Activated naive CD8-positive, alpha-beta T cell treated with anti-CD3 and anti-CD28 coated beads for 36 hours (primary cell): ENCODE measurements at places on chromosomes 7 and 10. TPM values are rescaled to one million over a fixed set of nuclear protein-coding genes. Genes with fewer than 3 reads are reported as not detected.

The ANKRD7 gene
- 1.9 TPM for total RNA-seq

DNA sequence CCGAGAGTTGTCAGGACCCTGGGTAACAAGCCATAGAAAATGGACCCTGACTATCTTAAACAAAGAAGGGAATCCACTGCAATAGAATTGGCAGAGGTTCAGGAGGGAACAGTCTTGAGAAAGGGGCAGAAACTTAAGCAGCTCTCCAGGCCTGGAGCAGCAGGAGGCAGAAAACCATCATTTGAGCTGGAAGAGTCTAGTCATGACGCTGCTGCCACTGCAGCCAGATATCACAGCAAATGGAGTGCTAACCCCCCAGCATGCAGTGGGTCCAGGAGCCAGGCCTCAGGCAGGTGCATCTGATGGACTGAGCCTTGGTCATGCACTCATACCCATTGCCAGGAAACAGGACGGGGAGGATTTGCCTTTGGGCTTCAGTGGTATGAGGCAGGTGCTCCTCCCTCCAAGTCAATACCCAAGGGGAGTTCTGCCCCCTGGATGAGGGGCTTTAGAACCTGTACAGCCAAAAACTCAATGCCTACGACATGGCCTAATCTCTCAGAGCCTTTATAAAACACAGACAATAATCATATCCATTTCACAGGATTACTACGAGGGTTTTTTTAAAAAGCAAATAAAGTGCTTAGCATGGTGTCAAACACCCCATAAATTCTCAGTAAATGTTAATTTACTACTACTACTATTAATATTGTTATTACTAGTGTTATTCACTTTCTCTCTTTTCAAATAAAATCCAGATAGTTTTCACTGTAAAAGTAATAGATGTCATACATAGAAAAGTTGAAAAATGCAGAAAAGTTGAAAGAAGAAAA lies 30.7 kb downstream of the DUSP5 start:
- DNase-seq = no peak
- H3K4me1 ChIP-seq = peaks cover 54% of the 10 kb centered on the region
- peaks cover 7% of the 10 kb centered on the region for H3K27me3 ChIP-seq
- H3K36me3 ChIP-seq = no peaks in the 10 kb centered on the region

The NUTM2B gene
- total RNA-seq = 0.94 TPM

The HMX3 gene
- 0.24 TPM for total RNA-seq

DNA sequence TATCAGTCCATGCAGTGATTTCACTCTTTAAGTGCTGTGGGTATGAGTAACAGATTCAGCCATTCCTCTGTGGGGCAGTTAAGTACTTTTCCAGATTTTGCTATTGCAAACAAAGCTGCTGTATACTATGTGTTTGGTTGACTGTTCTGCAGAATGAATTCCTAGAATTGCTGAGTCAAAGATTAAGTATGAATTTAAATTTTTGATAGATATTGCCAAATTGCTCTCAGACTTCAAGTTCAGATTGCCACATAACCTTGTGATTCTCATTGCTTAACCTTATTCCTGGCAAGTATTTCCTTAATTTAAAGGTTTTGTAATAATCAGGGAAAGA lies 21.6 kb upstream of the SAR1A start:
- peaks cover 5% of the 10 kb centered on the region for H3K4me1 ChIP-seq
- peaks cover 2% of the 10 kb centered on the region for H3K36me3 ChIP-seq
- no peak overlapping the region for H3K27ac ChIP-seq

DNA sequence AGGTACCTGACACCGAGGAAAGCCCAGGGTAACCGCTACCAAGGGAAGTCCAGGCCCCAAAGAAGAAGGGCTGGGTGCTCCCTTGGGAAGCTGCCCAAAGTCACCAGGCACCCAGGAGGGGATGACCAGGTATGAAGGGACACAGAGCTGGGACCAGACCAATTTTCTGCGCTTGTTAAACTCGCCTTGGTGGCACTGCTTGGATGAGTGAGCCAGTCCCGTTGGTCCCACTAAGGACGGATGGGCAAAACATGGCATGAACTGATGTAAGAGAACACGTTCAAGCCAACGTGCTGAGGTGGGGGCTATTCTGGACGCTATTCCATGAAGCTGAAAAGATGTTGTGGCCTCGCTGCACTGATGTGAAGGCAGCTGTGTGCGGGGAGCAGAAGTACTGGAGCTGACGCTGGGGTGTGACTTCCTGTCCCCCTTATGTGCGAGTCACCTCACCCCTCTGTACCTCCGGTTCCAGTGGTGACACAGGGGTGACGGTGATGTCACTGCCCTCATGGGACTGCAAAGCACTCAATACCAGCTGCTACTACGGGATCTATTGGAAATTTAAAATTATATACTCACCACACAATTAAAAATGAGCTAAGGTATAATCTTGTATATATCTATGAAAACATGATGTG lies 73.6 kb downstream of the COBL start:
- no peaks in the 10 kb centered on the region for H3K27me3 ChIP-seq
- no peak overlapping the region for H3K4me3 ChIP-seq
- no peaks in the 10 kb centered on the region for H3K36me3 ChIP-seq
- H3K27ac ChIP-seq = no peak overlapping the region
- no peak for DNase-seq

The BTBD16 gene
- total RNA-seq = not detected
